ENCODE measurements at places on chromosomes 4 and X. TPM values are rescaled to one million over a fixed set of nuclear protein-coding genes. Genes with fewer than 3 reads are reported as not detected.

GRCh38 chr4:138697851-138698250 is 317.7 kb upstream of the NOCT start:
- no peak for DNase-seq

The QRFPR gene
- not detected for total RNA-seq

- no peak for DNase-seq
Observed at GRCh38 chr4:184937030-184937710, 81.1 kb upstream of the HELT start.

- no peak for DNase-seq
Observed at GRCh38 chrX:143429811-143430210, 87.5 kb downstream of the SPANXN3 start.

DNA sequence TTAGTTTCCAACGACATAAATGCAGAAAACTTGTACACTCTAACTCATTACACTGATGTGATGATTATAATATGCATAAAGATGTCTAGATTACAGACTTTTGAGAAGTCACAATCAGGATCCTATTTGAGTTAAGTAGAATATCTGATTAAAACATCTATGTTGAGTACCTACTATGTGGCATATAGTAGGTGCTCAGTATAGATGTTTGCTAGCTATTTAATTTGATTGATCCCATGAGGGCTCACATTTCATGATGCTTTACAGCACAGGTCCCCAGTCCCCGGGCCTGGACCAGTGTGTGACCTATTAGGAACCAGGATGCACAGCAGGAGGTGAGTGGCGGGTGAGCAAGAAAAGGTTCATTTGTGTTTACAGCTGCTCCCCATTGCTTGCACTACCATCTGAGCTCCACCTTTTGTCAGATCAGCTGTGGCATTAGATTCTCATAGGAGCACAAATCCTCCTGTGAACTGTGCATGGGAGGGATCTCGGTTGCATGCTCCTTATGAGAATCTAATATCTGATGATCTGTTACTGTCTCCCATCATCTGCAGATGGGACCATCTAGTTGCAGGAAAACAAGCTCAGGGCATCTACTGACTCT is 33.0 kb upstream of the CXCL8 start:
- no peak for DNase-seq

DNA sequence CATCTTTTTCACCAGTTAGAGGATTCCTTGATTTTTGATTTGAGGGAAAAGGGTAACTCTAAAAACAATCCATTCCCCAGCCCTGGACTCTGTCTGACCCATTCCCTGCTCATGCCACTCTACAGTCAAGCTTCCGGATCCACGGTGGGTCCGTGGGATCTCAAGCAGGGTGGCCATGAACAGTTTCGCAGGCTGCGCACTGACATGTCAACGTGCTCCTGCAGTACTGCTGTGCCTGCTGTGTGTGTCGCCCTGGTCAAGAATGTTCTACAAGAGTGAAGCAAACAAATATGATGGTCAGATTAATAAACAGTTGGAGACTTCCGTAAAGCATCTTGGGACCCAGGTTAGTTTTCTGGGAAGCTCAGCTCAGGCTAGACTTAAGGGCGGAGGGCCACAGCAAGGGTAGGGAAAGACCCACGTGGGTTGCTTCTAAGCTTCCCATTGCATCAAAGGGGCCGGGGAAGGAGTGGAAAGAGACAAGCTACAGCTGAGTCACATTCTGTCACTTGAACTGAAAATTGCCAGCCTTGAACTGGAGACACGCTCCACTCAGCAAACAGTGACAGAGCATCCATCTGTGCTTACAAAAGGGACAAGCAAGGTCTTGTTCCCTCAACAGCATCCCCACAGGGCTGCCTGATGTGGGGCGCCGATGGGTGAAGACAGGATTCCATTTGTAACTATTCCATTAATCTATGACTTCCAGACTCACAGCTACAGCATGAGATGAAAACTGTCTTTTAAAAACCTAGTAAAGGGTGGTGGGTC is 81.8 kb downstream of the MTMR1 start:
- DNase-seq: no peak

DNA sequence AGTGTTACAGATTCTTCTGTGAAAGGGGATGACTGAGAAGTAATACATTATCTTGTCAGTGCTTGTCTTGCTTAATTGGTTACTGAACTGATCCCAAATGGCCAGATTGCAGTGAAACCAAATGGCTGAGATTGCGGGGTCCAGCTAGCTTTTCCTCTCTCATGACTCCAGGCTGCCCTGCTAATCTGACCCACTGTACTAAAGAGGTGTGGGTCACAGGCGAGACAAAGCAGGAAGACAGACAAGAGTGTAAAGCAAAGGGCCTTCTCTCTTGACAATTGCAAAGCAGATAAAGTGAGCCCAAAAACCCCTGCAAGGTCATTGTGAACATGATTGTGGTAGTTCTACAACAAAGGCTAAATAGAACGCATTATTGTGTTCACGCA is 2.1 kb downstream of the TMEM150C start:
- DNase-seq: no peak

The TAF7L gene
- total RNA-seq: not detected

DNA sequence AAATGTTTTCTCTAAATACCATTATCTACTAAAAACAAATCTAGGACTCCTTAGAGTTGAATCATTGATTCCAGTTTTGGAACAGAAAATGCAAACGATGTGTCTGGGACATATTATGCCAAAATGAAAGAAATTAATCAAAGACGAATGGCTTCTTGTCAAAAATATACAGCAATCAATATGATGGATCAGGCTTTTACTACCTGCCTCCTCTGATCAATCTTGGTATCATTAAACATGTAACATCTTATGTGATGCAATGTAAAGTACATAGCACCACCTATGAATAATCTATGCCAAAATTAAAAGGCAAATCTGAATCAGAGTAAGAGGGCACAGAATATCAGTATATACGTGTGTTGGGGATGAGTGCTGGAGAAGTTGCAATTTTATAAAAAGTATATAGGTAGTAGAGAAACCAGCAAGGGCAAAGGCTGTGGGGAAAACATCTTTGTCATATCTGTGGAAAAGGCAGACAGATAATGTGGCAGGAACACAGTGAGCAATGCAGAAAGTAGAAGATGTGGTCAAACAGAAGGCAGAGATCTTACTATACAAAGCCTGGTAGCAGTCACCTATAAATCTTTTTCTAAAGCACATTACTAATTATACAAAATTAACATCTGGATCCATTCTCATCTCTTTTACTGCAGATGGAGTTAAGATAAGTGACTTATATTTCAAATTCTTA is 152.7 kb downstream of the ANTXR2 start:
- DNase-seq: no peak

GRCh38 chr4:182928061-182928460 is 10.9 kb upstream of the DCTD start:
- no peak for DNase-seq

The TLR6 gene
- 1.8 TPM for total RNA-seq

GRCh38 chr4:116438981-116439729 is 646.2 kb downstream of the TRAM1L1 start:
- no peak for DNase-seq

The BEND4 gene
- 0.28 TPM for total RNA-seq

The ENAM gene
- not detected for total RNA-seq

DNA sequence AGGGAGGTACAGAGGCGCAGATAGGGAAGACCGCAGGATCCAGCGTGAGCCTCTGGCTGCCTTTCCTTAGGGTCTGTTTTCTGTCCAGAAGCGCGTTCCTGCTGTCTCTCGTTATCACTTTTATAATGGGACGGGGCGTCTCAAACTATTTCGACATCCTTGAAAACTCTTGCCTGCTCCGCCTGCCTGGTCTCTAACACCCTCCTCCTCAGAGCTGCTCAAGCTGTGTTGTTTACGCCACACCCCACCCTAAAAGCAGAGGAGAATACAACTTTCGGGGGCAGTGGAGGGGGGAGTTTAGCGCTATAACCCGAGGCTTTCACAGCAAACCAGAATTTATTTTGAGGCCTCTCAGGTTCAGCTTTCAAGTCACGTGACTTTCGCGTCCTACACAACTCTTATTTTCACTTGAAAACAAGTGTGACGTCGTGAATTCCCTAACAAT is 646 bp upstream of the FAM3A start:
- DNase-seq: no peak

The SH3D19 gene
- total RNA-seq: 94.8 TPM

DNA sequence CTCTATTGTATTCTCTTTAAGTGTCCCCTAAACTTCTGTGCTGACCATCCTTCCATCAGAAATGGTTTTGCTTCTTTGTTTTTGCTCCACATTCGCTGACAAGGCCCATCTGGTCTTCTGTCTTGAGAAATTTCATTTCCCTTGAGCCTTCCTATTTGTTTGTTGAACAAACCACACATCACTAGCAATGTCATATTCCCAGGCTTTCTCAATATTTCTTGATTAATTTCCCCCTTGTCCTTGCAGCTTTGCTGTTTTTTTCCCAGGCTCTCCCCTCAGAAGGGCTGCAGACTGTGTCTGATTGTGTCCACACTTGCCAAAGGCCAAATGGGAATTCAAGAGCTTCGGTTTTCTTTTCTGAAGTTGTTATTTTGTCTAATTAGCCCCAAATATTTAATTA is 158.9 kb downstream of the MID1IP1 start:
- no peak for DNase-seq

- no peak for DNase-seq
Observed at GRCh38 chrX:148416142-148416541, 84.3 kb upstream of the AFF2 start.

DNA sequence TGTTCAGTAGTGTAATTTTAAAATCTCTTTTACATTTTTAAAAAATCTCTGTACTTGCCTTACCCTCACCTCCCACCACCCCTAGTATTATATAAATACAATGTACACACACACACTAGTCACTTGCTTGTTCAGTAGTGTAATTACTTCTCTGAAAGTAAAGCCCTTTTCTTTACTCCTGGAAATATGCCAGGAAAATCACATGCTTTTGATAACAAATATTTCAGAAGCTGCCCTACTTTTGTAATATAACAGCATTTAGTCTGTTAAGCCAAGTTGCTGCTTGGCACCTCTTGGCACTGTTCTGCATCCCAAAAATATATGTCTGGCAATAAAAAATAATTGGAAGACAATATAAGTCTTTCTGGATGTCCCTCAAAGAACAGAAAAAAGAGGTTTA is 172.8 kb upstream of the APOOL start:
- no peak for DNase-seq

The PPP4R3C gene
- total RNA-seq: not detected

- DNase-seq: peak; percentile 48
Observed at GRCh38 chrX:45515262-45516215, 314.9 kb upstream of the DIPK2B start.

The PHOX2B gene
- not detected for total RNA-seq

The GUF1 gene
- 8.5 TPM for total RNA-seq

GRCh38 chr4:148364525-148364924 is 77.7 kb downstream of the NR3C2 start:
- DNase-seq: no peak
